Stomach (tissue), 19 donors: ENCODE measurements at places on chromosomes 5 and 9.

DNA sequence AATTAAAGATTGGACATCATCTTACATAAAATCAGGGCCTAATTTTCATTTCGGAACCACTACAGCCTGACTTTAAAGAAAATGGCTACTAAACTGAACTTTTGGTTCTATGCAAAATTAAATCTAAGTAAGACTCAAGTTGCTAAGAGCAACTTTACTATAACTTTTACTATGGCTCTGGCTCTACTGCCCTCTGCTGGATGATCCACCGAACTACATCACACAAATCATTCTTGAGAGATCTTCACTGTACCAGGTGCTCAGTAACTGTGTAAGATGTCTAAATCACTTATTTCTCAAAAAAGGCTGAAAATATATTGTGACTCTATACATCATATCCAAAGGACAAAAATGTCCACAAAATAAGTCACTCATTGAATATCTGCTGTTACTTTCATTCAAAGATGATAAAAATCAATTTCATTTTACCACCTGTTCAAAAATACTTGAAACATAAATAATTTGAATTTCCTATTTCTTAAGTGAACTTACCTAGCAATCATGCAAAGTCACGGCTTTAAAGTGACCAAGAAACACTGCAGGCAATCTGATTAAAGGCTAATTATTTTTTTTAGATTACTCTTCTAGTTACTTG lies 13.5 kb downstream of the MOCS2 start:
- DNase-seq: peak; percentile 68

DNA sequence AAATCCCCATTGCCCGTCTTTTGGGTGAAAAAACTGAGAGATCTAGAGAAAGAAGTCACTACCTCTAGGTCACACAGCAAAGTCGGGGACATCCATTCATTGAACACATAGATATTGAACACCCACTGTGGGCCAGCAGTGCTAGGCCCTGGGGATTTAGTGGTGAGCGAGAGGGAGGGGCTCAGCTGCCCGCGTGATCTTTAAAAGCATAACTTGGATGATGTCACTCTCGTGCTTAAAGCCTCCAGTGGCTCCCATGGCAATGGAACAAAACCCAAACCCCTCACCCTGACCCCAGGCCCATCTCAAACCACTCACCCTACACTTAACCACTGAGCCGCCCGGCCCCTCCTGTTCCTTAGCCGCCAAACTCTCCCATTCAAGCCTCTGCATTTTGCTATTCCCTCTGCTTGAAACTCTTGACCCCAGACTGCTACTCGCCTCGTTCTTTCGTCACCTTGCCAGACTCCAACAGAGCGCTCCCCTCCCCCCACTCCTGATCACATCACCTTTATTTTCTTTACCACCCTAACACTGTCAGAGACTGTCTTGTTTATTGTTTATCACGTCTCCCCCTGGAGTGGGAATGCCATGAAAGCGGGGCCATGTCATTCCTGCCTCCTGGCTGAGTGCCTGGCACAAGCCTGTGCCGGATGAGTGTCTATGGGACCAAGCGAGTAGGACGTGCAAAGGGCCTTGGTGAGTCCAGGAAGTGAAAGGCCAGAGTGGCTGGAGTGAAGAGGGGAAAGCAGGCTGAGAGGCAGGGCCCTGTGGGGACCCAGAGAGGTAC lies 710 bp upstream of the PIP5KL1 start:
- DNase-seq: no peak

DNA sequence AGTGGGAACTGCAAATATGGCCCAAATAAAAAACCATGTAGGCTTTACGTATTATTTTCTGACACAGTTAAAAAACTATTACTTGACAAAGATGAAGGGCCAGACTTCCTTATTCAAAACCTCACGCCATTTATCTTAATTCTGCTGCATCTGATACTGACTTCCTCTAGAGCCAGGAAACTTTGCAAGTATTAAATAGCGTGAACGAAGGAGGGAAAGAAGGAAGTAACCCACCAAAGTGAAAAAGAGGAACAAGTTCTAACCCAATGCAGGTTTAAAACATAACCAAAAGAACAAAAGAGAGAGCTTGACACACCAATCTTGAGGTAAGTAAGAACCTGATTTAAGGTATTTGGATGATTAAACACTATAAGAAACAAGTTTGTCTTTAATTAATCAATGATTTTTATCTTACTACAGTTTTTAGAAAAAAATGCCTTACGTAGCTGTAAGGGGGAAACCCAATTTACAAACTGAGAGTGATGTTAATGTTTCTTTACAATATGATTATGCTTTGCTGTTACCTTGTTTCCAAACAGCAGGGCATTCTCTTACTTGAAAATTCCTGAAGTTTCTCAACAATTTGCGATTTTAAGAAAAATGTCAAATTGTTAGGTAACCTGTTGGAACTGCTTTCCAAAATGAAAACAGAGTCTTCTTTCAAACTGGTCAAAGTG lies at the start of gene GAPT:
GAPT (plus strand) TSS at position 220 of the 677 bp plus-strand sequence. CDS start 3,102 bp downstream, outside the sequence.
- no peak for DNase-seq

DNA sequence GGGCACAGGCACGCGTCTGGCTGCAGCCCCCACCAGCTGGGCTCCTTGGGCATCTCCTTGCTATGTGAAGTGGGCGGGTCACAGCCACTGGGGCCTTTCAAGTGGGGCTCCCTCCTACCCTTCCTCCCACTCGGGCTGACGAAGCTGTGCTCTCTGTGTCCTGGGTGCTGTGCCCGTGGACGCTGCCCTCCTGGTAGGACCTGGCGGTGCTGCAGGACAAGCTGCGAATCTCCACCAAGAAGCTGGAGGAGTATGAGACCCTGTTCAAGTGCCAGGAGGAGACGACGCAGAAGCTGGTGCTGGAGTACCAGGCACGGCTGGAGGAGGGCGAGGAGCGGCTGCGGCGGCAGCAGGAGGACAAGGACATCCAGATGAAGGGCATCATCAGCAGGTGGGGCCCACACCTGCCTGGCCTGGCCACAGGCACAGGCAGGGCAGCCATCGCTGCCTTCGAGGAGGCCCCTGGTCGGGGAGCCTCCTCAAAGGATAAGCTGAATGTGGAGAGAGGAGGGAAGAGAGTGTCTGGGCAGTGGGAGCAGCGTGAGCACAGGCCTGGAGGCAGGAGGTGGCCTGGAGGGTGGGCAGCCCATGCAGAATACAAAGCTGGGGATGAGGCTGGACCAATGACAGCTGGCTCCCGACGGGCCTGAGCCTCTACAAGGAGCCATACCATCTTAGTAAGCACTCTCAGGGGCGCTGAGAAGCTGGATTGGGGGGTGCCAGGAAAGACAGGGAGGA lies 124.7 kb downstream of the DAB2IP start:
- DNase-seq: no peak

DNA sequence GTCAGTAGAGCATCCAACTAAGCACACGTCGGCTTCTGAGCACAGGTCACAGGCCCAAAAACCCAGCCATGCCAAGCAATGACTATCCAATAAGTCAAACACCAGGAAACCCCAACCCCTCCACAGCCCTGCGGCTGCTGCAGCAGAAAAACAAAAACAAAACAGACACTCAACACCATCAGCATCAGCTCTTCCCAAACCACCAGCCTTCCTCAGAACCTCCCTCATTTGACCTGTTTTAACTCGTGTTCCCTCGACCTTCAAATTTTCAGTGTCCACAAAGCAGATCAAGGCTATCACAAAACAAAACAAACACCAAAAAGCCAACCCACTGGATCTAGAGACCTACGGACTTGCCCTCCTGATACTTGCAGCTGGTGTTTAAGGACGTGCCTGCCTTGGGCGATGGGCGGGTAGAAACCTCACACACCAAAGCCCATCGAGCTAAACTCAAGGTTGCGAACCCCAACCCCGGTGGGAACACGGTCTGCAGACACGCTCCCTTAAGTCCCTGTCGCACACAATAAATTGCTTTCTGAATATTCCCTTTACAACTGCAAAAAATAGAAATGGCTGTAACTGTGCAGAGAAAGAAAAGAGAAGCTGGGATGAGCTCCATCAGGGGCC lies 247.1 kb upstream of the ANKRD55 start:
- DNase-seq: peak; percentile 27

DNA sequence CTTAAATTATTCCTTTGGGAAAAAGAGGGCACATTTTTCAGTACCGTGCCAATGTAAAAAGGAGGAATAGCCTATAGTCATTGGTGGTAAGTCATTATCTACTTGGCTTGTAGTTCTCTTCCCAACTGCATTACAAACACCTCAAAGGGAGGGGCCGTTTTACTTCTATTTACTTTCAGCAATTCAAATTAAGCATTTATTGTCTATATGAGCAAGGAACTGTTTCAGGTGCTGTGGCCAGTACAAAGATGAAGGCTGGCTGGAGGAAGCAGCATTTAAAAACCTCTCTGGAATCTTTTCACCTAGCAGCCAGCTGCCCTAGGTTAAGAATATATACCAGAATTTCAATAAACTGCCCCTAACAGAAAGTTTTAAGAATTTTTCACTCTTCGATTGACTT lies 48.9 kb downstream of the SEMA6A start:
- DNase-seq: no peak

- DNase-seq: no peak
Observed at GRCh38 chr5:72005671-72006070, 101.6 kb upstream of the MAP1B start.

DNA sequence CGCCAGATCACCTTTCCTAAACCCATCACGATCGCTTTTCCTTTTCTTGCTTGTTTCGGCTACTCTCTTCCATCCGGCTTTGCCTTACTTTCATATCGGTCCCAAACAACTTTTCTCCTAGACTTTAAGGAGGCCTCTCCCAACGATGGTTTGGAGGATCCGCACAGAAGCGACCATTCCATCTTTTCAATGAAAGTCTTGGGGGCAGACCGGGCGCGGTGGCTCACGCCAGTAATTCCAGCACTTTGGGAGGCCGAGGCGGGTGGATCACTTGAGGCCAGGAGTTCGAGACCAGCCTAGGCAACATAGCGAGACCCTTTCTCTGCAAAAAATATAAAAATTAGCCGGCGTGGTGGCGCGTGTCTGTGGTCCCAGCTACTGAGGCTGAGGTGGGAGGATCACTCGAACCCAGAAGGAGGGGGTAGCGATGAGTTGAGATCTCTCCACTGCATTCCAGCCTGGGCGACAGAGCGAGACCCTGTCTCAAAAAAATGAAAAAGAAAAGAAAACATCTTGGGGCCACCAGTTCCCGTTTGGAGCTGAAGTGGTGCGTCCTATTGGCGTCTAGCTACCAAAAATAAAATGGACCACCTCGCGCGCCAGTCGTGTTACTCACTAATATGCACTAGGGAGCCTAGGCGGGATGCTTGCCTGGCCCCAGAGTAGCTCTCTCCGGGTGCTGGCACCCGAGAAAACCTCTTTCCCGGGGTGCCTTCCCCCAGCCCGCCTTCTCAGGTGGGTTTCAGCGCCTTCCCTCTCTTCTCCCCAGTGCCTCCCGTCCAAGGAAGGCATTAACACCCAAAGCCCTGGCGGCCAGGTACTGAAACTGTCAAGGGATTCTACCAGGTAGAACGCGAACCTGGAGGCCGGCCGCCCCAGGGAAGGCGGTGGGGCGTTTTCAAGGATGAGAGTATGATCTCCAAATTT lies 800 bp upstream of the AP3B1 start:
- DNase-seq: peak; percentile 72

DNA sequence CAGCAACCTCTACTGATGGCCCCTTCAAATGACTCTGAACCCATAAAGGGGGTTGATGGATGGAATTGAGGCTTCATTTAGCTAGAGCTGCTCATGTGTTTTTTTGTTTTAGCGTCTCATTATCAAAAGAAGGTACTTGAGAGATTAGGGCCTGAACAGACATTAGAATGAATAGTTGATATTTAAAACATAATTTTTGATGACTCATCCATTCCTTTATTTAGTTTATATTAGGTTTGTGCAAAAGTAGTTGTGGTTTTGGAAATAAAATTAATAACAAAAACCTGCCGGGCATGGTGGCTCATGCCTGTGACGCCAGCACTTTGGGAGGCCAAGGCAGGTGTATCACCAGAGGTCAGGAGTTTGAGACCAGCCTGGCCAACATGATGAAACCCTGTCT lies 485.9 kb downstream of the PSAT1 start:
- no peak for DNase-seq

GRCh38 chr5:176454724-176455394 lies 6.7 kb downstream of the FAF2 start:
- DNase-seq: no peak

DNA sequence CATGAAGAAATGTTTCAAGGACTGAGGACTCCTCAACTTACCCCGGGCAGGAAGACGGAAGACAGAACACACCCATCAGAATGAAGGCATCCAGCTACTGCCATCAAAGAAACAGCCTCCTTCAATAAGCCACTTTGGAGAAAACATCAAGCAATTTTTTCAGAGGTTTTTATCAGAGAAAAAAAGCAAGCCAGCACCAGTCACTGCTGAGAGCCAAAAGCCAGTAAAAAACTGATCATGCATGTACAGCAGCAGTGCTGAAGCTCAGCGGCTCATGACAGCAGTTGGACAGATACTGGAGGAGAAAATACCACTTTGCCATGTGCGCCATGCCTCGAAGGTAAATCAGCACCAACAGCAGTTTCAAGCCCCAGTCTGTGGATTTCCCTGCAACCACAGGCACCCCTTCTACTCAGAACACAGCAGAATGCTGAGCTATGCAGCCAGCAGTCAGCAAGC lies 10.1 kb upstream of the ZNF484 start:
- no peak for DNase-seq

- DNase-seq: no peak
Observed at GRCh38 chr5:126613941-126614592, 13.3 kb downstream of the PHAX start.

DNA sequence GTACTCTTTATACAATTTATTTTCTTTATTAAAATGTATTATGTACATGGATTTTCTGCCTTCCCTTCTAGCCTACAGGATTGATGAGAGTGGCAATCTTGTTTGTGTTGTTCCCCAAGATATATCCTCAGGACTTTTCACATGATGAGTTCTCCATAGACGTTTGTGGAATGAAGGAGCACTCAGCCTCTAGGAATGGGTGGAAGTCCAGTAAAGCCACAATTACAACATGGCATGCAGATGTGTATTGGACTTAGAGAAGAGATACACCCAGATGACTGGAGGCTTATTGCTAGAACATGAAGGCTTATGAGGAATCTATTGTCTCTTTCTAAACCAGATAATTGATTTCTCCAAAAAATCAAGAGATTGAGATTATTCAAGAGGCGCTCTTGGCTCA lies 8.2 kb upstream of the DOCK2 start:
- no peak for DNase-seq

DNA sequence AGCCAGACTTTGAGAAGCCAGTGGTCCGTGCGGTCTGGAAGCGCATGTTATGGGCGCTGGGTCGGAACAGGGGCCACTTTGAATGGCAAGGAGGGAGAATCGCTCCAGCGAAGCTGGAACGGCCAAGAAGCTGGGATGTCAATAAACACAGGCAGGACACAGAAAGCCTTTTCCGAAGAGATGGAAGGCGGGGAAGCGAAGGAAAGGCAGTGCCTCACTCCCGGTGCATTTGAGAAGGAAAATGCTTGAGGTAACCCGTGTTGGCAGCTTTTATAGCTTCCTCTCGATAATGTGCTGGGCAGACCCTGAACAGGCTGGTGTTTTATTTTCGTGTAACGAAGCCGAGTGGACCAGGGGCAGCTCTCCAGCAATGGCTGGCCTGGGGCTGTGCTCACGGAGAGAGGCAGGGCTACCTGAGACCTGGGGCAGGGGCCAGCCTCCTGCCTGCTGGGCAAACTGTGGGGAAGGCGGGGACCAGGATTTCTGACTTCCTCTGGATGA lies 84.2 kb upstream of the SPRY4 start:
- no peak for DNase-seq

- no peak for DNase-seq
Observed at GRCh38 chr9:251398-251797, 36.7 kb downstream of the DOCK8 start.

- no peak for DNase-seq
Observed at GRCh38 chr5:28014779-28015178, 976.4 kb upstream of the CDH9 start.
